Urinary bladder (tissue), 4 donors: ENCODE measurements at places on chromosomes 3 and 15. TPM values are rescaled to one million over a fixed set of nuclear protein-coding genes. Genes with fewer than 3 reads are reported as not detected.

Gene GOLGA6B
- polyA plus RNA-seq = 0.06 TPM

Gene CCDC80
- 62.3 TPM for polyA plus RNA-seq

Gene BSN
- 0.39 TPM for polyA plus RNA-seq

Gene FBXW12
- not detected for polyA plus RNA-seq

Gene GPR62
- 0.32 TPM for polyA plus RNA-seq

Gene CMSS1
- 25.0 TPM for polyA plus RNA-seq

Gene PRICKLE2
- polyA plus RNA-seq = 22.4 TPM

Gene SCN11A
- polyA plus RNA-seq = 0.32 TPM

Gene RTP4
- polyA plus RNA-seq = 2.7 TPM

Gene REC114
- not detected for polyA plus RNA-seq

Gene PLA2G4F
- 2.7 TPM for polyA plus RNA-seq

Gene RHOV
- 4.0 TPM for polyA plus RNA-seq

Gene PAQR5
- polyA plus RNA-seq = 1.7 TPM

Gene GOLGA8G
- polyA plus RNA-seq = not detected

Gene BCHE
- 18.5 TPM for polyA plus RNA-seq

Gene SNTN
- polyA plus RNA-seq = not detected

Gene MYLK
- 1,651 TPM for polyA plus RNA-seq

Gene TLR9
- 0.33 TPM for polyA plus RNA-seq

Gene ASB14
- not detected for polyA plus RNA-seq

Gene SPTSSB
- 11.1 TPM for polyA plus RNA-seq

Gene SCAANT1
- polyA plus RNA-seq = not detected

Gene NPAP1
- polyA plus RNA-seq = 0.03 TPM

Gene ANKUB1
- polyA plus RNA-seq = not detected

Gene TMCO5A
- polyA plus RNA-seq = not detected

Gene SLC9A9
- polyA plus RNA-seq = 28.7 TPM

Gene CCDC54
- not detected for polyA plus RNA-seq

Gene CCNL1
- 68.1 TPM for polyA plus RNA-seq

Gene ROBO2
- 1.4 TPM for polyA plus RNA-seq

Gene DPPA2
- not detected for polyA plus RNA-seq

Gene ACKR2
- 5.7 TPM for polyA plus RNA-seq

Gene DAZL
- polyA plus RNA-seq = not detected

Gene AQP9
- polyA plus RNA-seq = 1.1 TPM

Gene SAMMSON
- polyA plus RNA-seq = 0.75 TPM

Gene ATXN7
- polyA plus RNA-seq = 6.2 TPM

Gene GOLGA6D
- polyA plus RNA-seq = not detected

Gene PCSK6
- polyA plus RNA-seq = 2.5 TPM

Gene NEK11
- 3.0 TPM for polyA plus RNA-seq

Gene P4HTM
- polyA plus RNA-seq = 31.6 TPM

Gene ROPN1
- polyA plus RNA-seq = not detected

Gene P2RY1
- polyA plus RNA-seq = 4.1 TPM

Gene GOLGA8H
- 1.2 TPM for polyA plus RNA-seq

Gene TNFSF10
- polyA plus RNA-seq = 29.4 TPM

Gene GJD2
- polyA plus RNA-seq = not detected

Gene TRIM42
- polyA plus RNA-seq = not detected

Gene ASTE1
- polyA plus RNA-seq = 6.3 TPM

Gene GP5
- polyA plus RNA-seq = 0.10 TPM

Gene CISH
- polyA plus RNA-seq = 7.9 TPM

Gene CLDN16
- polyA plus RNA-seq = 0.16 TPM

Gene GATA2
- polyA plus RNA-seq = 25.7 TPM

Gene MYO1E
- 20.2 TPM for polyA plus RNA-seq

Gene SLC15A2
- 0.65 TPM for polyA plus RNA-seq

Gene LOXL1
- polyA plus RNA-seq = 57.9 TPM

Gene GNAT1
- polyA plus RNA-seq = not detected
